ENCODE measurements at places on chromosomes 6 and 20.
A peak's percentile ranks its signal among the peaks of the same experiment; 100 is the strongest.

DNA sequence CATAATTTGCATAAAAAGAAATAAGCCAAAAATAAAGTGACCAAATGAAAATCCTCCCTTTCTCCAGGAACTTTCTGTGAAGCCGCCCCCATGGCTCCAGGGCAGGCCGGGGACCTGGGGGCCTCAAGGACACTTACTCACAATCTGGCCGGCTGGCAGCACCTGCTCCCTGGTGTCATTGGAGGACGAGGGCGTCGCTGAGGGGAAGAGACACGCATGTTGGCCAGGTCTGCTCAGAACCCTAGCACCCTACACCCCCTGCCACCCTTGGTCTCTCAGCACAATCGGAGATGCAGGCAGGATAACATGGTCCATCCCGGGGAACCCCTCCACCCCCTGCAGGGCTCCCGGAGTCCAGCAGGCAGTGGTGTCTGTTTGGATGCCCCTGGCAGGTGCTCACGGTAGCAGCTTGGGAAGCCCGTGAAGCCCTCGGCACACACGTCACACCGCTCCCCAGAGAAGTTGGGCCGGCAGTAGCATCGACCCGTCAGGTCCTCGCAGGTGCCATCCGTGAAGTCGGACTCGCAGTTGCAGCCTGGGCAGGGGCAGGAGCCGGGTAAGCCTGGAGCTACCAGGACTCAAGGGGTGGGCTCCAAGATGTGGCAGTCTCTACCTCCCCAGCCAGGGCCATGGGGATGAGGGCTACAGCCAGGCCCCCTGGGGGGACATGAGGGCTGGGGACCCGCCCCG lies 21.3 kb downstream of the LAMA5 start:
- no peak for DNase-seq

- peak; percentile 49 for DNase-seq
These were observed 26.6 kb downstream of the FOXC1 start for GRCh38 chr6:1636272-1636825.

DNA sequence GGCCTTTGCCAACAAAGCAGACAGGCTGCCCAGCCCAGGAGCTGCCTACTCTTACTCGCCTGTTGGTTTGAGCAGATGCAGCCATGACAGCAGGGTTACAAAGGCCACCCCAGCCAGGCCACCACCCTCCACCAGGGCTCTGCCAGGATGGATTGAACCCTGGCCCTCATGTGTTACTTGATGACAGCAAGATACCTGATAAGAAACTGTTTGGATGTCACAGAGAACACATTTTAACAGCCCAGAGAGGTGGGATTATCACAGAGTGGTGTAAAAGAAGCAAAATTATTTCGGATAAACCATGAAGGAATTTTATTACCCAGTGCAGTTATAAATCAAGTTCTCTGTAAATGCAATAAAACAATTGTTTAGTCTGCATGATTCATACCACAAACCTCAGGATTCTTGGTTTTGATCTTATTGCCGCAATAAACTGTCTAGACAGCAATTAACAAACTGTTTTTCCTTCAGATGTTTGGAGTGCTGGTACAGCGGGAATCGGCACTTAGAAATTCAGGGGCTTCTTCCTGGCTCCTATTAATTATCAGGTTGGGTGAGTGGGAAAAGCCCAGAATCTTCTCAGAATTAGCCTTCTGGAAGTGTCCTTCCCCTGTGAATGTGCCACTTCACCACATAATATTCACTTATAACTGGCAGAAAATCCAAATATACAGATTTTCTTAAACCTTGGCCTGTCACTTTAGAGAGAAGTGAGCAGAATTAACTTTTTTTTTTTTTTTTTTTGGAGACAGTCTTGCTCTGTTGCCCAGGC lies 58.0 kb upstream of the SALL4 start:
- no peak for DNase-seq

- no peak for DNase-seq
These were observed 1.5 kb downstream of the RIOK1 start for GRCh38 chr6:7391151-7391550.

- DNase-seq, result no peak
These were observed 162.5 kb downstream of the KHDC1L start for GRCh38 chr6:73062837-73063236.

- no peak for DNase-seq
These were observed 52.0 kb upstream of the KLHL31 start for GRCh38 chr6:53717566-53717965.

DNA sequence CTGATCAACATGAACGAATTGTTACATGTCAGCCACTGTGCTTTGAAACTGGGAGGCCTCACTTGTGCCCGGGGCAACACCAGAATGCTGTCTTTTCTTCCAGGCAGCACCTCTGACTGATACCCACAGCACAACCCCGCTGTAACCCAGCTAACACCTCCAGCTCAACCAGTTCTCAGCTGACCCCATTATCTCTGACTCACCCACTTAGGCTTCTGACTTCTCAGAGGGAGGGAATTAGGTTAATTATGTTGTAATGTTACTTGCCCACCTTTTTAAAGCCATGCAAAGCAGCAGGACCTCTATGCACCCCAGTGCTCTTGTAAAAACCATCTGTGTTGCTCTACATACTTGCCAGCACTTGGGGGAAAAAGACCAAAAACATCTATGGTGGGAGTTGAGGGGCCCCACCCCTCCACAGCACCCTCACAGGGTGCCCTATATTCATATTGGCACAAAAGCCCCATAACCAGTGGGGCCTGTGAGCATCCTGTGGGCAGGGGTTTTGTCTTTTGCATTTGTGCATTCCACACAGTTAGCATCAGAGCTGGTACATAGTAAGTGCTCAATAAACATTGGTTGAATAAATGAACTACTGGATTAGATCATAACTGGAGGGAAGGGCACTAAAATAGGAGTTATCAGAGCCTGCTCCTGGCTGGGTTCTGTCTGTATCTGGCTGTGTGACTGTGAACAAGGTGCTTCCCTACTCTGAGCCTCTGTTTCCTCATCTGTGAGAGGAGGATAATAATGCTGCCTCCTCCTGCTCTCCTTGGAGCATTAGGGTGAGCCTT lies 22.3 kb downstream of the BNIP5 start:
- peak; percentile 32 for DNase-seq

DNA sequence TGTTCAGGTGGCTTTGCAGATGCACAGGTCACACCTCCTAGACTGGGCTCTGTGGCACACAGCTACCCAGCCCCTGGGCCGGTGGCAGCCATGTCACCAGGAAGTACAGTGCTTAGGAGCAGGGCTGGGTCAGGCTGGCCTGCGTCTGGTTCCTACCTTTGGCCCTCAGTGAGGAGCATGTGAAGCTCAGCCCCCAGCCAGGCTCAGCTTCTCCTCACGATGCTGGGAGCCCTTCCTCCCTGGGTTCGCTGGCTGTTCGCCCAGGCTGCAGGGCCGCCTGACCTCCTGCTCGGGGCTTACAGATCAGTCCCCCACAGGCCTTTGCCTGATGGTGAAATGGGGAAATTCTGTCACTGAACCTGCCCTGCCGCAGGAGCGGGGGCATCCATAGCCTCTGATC lies 23.1 kb downstream of the SPATA2 start:
- peak; percentile 73 for DNase-seq

DNA sequence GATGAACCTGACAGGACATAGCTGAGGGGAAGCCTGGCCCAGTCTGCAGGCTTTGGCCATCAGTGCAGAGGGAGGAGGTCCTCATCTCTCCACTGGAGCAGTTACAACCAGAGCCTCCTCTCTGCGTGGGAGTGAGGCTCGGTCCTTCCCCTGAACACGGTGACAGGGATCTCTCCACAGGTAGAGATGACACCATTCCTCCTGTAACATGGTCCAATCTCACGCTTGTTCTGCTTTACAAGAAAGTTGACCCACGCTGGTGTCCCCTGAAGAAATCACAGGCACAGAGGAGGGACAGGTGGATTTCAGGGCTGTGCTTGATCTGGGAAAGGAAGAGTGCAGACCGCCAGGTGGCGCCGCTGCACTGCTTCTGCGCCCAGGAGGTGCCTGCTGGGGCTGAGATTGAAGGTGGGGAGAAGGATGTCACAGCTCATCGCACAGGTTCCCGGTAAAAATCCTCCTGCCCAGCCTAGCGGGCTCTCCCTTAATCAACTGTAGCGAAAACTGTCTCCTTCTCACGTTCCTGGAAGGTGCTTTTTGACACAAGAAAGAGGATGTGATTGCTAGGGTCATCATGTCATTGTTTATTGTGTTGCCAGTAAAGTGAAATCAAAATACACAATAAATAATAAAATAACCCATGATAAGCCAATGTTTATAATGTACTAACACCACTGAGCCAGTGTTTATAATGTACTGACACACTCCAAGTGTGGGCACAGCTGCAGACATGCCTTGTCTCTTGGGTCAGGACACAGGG lies 20.4 kb downstream of the HLA-G start:
- DNase-seq, result peak; percentile 94

DNA sequence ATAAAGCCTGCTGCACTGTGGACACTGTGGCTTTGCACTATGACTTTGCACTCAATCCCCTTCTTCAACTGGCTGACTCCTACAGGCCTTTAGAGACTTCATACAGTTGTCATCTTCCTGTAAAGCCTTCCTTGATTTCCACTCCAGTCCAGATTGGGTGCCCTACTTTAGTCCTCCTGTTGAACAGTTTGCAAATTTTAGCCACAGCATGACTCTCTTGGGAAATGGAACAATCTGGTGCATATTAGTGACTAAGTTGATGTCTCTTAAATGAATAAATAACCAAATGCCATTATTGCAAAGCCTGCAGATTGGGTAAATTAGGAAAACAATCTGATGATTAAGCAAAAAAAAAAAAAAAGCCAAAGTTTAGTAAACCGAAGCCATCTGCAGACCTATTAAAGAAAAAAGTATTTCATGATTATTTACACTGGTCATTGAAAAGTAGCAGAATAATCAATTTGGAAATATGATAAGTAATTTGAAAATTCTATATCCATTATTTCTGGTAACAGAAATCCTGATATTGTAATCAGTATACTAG lies 12.6 kb downstream of the PLCB4 start:
- no peak for DNase-seq

Measured in posterior vena cava (tissue), 2 donors.